Sciatic nerve (tissue), 2 donors: ENCODE measurements at places on chromosomes 4 and X.

GRCh38 chrX:65647801-65648200 is 19.7 kb upstream of the MSN start:
- no peak for DNase-seq

DNA sequence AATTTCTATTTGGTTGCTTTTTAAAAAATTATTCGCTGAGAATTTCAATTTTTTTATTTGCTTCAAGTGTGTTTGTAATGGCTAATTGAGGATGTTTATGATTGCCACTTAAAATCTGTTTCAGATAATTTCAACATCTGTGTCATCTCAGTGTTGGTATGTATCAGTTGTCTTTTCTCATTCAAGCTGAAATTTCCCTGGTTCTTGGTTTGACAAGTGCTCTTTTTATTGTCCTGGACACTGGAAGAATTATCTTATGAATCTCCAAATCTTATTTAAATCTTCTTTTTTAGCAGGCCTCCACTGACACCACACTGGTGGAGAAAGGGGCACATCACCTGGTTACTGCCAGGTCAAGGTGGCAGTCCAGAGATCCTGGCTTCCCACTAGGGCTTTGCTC is 21.5 kb downstream of the CHST7 start:
- DNase-seq = no peak

GRCh38 chr4:34365946-34366345 is 1878.4 kb downstream of the ARAP2 start:
- DNase-seq = no peak

DNA sequence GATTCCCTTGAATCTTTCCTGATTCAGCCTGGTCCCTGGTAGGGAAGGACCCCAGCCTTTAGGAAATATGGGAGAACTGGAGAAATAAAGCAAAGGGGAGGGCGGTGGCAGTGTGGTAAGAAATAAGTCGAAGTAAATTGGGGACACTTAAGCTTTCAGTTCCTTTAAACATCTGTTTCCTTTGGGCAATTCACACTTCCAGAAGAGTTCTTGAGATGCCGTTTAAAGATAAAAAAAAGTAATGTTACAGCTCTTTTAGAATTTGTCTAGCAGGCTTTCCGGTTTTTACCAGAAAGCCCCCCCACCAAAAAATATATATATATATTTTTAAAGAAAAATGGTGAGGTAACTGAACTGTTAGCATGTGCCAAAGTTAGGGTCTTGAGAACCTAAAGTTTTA is 46.6 kb downstream of the TSPAN7 start:
- no peak for DNase-seq

DNA sequence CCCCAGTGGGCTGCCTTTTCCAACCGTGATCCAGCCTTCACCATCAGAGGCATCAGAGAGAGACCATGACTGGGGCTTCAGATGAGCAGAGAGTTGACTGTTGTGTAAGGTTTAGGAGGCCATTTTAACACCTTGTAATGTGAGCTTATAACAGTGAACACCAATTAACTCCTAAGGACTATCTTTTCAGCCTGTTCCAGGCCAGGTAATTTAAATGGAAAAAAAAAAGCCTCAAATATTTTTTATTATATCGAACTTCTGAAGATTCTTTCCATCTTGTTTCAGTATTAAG is 13.3 kb upstream of the ELOVL6 start:
- DNase-seq = no peak

DNA sequence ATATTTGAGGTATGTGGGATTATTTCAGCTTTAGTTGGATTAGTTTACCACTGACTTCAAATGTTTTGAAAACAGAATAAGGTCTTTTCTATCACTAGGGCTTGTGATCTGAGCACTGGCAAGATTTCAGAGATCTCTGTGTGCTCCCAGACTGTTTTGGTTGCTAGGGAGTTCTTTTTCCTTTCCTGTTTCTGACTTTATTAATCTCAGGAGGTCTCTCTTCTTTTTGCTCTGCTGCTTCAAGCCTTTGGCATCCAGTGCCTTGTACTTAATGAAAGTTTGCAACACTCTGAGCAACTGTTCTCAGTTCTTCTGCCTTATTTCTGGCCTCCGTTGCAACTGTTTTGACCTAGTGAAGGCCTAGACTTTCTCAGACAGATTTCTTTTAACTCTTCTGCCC is 32.1 kb upstream of the PAQR3 start:
- no peak for DNase-seq

DNA sequence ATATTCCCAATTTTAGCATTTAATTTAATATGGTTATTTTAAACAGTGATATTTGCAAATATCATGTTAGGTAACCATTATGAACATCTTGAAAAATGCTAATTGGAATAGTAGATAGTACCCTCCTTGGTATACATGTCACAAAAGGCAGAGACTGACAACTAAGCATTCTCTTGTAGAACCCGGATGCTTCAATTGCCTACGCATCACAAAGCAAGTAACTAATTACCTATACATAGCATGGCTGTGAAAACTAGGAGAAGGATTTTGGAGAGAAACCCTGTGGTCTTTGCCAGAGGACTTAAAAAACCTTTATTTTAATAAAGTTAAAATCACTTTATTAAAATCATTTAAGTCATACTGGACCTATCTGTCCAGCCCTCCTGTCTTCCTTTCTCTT is 764.1 kb upstream of the TENM3 start:
- DNase-seq = no peak

- no peak for DNase-seq
Observed at GRCh38 chr4:16914208-16914607, 15.8 kb upstream of the LDB2 start.

- DNase-seq = no peak
Observed at GRCh38 chr4:25978327-25978726, 64.3 kb downstream of the SMIM20 start.

DNA sequence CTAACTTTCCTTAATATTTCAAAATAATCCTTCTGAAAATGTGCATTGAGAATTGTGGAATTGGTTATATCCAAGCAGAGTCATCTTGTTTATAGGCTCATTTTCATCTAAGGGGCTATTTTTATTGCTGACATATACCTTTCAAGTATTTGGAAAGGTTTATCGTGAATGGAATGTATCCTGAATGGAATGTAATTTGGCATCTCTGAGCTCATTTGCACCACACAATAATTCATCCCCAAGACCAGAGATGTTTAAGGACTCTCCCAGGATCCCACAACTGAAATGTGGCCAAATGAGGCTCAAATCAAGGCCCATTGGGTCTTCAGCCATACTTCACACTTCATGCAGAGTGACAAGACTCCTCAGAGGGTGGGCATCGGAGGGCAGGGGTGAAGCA is 7.5 kb upstream of the SETD7 start:
- no peak for DNase-seq

- DNase-seq = no peak
Observed at GRCh38 chrX:119340606-119341205, 58.4 kb upstream of the SLC25A43 start.

- no peak for DNase-seq
Observed at GRCh38 chr4:55920571-55920970, 28.2 kb upstream of the CEP135 start.

- DNase-seq = peak; percentile 33
Observed at GRCh38 chrX:39507034-39507433, 590.7 kb downstream of the BCOR start.

DNA sequence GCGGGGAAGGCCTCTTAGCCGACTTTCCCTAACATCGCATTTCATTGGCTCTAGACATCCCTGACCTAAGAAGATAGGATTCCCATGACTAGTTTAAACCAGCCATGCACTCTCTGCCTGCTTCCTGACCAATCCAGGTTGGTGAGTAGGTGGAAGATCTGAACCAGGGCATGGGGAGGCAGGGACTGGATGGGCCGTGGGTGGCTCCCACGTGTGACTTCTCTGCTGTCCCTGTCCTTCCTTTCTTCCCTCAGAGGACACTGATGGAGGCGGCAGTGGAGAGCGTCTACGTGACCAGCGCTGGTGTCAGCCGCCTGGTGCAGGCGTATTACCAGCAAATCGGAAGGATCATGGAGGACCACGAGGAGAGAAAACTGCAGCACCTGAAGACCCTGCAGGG is 90.7 kb downstream of the EVC start:
- DNase-seq = peak; percentile 22

- DNase-seq = no peak
Observed at GRCh38 chr4:138890891-138891570, 124.5 kb upstream of the NOCT start.

DNA sequence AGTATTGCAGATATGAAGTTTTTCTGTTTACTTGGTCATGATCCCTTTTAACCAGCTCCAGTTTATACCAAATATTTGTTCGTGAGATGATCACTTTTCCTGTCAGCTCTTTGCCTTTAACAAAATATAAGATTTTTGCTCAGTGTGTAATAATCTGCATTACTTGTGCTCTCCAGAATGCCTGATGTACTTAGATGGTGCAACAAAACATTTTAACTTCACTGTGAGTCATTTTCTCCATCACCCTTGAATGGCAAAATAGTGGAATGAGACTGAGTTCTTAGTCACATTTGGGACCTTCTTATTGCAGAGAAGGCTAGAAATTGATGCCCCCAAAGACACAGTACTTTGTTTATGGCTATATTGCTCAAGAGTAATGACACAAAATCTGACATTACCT is 252.0 kb downstream of the FRMPD4 start:
- DNase-seq = no peak

DNA sequence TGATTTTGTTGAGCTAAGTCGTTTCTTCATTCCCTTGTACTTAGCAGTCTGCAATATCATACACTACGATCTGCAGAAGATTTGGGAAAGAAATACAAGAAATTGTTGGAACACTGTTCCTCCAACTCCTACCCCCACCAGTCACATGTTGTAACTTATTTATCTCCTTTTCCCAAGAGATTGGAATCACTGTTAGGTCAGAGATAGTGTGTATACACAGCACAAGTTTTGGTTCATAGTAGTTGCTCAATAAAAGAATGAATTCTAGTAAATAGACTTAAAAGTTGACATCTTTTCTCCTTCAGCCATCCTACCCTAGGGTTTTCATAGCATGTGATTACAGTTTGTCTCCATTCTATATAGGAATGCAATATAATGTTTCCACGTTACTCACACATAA is 68.8 kb downstream of the ARFIP1 start:
- DNase-seq = no peak

DNA sequence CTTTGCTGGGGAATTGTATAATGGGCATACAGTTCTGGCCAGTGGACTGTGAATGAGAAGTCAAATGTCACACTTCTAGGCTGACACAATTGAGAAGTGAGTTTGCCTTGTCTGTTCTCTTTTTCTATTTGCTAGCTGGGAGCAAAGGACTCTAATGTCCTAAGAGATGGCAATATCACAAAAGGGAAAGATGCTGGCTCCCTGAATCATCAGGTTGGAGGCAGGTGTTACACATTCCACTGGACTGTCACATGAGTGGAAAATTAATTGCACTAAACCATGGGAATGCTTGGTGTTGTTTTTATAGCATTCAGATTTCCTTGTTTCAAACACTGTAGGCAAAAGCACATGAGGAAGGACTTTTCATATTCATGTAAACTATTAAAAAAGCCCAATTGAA is 388.3 kb downstream of the ADAM29 start:
- DNase-seq = no peak

- DNase-seq = no peak
Observed at GRCh38 chr4:158020176-158020575, 152.6 kb downstream of the GASK1B start.

DNA sequence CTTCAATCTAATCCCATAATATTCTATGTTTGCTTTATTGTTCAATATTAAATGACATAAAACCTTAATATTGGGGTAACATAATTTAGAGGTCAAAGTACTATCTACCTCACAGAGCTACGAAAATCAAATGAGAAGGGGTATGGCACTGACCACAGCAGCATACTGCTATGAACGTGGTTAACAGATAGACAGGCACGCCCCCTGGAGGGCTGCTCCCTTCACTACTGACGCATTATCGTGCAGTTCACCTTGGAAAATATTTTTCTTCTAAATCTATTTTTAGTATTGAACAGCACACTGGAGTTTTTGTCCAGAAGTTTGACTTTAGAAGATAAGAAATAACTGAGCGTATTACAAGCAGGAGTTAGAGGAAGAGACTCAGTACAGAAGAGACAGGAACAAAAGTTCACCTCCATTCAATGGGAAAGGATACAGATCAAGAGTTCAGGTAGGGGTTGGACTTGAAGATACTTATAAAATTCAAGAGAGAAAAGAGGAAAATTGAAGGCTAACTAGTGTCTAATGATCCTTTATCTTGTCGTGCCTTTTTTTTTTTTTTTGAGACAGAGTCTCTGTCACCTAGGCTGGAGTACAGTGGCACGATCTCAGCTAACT is 22.7 kb downstream of the MAP9 start:
- peak; percentile 75 for DNase-seq

DNA sequence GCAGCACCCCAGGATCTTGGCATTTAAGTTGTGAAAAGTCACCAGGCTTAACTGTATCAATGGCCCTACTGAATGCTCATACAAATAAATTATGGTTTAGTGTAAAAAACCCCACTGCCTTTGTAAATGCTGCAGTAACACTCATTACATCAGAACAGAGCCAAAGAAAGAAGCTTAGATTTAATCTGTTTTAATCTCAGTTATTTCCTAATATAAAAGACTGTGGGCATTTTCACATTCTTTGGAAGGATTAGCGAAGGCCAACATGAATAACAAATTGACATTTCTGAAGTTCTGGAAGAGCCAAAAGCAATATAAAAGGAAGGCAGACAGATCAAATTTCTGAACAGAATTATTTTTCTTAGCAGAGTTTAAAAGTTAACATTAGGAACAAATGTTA is 140.0 kb upstream of the HCCS start:
- DNase-seq = no peak

DNA sequence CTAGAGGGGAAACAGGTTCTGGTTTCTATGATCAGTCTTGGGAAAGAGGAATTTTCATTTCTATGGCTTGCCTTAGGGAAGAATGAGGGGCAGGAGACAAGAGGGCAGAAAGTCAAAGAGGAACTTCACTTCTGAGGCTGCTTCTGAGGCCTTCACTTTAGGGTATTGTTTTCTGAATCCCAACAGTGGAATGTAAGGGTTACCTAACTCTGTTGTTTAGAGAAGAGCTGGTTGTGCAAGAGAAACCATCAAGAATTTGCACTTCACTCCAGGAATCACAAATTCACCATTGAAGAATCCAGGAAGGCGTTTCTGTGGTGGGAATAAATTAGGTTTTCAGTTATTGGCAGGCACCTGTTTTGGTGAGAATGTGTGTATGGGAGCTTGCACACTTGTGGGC is 126.7 kb upstream of the AMOT start:
- DNase-seq = no peak

- no peak for DNase-seq
Observed at GRCh38 chrX:46770817-46771163, 11.9 kb upstream of the SLC9A7 start.

DNA sequence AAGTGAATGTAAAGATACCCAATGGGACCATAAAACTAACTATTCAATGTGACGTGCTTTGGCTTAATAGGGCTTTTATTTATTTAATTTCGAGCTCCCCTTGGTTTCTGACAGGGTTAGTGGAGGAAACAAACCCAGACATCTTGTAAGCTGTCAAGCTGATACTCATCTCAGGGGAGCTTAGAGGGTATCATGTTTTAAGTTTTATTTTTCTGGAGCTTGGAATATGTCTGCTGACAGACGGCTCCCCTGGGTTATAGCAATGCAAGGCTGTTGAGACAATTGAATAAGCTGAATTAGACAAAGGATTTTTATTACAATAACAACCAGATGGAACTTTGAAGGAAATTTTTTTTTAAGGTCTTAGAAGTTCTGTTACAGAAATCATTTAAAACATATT is 456.5 kb downstream of the IL1RAPL1 start:
- no peak for DNase-seq

GRCh38 chr4:144851948-144852347 is 206.0 kb downstream of the HHIP start:
- no peak for DNase-seq

GRCh38 chr4:189809241-189809735 is 131.4 kb upstream of the FRG1 start:
- DNase-seq = no peak
